ENCODE measurements at places on chromosomes 4 and X.

DNA sequence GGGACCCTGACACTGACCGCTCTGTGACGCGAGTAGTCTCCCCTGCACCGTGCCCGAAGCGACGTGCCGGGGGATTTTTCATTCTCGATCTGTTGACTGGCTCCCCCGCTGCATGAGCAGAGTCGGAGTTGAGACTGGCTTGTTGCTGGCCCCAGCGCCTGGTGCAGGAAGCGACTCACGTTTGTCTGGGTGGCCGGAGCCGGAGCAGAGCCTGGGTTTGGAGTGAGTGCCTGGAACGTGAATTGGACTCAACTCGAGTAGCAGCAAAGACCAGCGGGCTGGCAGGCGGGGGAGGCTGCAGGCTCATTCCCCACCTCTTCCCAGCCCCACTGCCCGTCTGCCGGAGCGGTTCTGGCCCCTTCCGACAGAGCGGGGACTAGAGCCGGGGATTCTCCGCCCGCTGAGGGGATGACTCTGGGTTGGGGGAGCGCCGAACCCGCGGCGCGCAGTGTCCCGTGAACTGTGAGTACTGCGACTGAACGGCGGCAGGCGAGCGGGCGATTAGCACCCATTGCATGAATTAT is 554 bp downstream of the PCDH7 start:
- peak; percentile 33 for DNase-seq

DNA sequence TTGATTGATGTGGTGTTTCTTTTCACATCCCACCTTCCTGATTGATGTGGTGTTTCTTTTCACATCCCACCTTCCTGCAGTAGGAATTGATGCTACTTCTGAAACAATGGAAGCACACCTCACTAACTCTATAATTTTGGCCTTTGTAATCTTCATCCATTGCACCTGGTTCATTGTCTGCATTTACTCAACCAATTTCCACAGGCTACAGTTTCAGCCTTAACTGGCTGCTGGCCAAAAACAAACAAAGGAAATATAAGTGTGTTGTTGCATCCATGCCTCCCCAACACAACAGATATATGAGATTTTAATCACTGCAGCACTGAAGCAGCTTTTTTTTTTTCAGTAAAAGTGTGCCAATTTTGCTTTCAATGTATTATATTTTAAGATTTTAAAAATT is 867.6 kb upstream of the PCDH7 start:
- no peak for DNase-seq

DNA sequence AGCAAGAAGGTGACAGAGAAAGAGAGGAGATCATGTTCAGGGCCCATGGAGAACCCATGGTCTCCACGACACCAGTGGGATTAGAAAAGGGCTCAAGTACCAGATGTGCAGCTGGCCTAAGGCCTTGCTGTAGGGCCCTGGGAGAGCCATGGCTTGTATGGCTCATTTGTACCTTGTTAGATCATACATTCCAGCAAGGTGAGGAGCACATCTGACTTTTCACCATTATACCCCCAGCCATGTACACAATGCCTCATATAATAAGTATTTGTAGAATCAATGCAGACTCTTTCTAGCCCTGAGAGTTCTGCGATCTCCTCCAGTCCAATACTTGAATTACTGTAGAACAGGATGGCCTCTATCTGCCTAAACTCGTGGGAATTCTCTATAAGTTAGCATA is 94.2 kb upstream of the MAP3K15 start:
- DNase-seq, result no peak

- no peak for DNase-seq
These were observed 268.7 kb downstream of the SLC39A8 start for GRCh38 chr4:102076622-102077021.

GRCh38 chrX:140477987-140478386 is 26.9 kb downstream of the SOX3 start:
- DNase-seq, result no peak

- no peak for DNase-seq
These were observed 62.3 kb upstream of the ADRA2C start for GRCh38 chr4:3703677-3704521.

DNA sequence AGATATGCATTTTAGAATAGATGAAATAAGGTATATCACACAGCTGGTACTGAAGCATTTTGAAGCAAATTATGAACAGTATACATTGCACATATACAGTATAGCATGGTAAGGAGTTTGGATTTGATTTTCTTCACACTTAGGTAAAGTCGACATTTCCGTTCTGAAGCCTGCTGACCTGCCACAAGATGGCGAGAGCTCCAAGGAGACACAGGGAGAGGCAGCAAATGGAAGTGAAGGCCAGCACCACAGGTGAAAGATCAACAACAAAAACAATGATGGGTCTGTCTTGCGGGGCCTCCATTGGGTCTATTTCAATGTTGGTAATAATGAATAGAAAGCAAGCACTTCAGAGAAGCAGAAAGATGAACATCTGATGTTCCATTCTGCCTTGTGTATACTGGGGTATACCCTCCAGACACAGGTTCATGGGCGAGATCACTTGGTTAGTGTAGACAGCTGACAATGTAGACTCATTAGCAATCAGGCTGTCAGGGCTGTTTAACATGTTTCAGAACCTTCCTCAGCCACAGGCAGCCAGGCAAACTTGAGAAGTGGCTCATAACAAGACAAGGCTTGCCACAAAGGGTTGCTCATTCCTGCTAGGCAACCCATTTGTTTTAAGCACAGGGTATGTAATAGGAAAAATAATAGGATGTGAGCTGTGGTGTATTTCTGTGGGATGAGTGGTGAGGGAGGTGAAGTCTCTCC is 21.4 kb upstream of the NOX1 start:
- DNase-seq, result peak; percentile 13

GRCh38 chr4:130636486-130636885 is 1540.5 kb downstream of the C4orf33 start:
- DNase-seq, result no peak

GRCh38 chrX:13005661-13006473 is 31.0 kb downstream of the TMSB4X start:
- DNase-seq, result no peak

GRCh38 chr4:139791681-139792080 is 126.1 kb downstream of the MGST2 start:
- no peak for DNase-seq

DNA sequence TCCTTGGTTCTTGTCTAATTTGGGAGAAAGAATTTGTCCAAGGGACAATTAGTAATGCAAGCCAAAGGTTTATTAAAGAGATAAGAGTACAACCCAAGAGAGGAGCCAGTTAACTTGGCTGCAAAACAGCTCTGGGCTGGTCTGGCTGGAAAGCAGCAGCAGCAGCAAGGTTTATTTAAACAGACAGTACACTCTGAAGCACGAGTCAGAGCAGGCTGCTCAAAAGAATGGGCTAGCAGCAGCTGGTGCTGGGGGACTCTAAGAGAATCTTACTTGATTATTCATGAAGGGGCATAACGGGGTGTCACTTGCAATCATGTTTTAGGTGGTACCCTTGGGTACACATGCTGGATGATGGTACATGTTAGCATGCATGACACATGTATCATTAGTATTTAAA is 17.1 kb upstream of the CT47C1 start:
- DNase-seq, result no peak

DNA sequence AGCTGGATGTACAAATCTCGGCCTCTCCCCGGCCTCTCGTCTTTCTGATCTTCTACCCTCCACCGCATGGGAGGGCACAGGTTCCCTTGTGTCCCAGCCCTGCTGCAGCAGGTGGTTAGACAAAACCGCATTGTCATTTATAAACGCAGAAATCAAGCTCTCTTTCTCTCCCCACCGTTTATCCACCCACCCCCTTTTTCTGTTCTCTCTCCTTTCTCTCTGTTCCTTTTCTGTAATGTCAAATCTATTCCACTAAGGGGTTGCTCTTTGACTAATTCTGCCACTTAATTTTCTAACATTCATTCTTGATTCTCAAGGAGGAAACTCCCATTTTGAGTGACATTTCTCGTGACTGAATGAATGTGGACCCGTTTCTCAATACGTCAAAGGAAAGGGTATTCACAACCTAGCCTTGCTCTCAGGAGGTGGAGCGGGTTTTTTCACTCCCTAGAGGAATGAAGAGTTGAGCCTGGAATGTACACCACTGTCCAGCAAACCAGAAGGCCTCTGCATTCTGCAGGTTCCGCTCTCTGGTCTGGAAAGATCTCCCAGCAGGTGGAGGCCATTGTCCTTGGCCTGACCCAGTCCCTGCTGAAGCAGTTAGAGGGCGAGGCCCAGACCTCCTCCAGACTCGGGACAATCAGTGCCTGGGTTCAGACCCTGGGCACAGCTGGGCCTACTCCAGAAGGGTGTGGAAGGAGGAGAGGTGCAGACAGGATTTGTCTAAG is 70.9 kb upstream of the ENPP6 start:
- no peak for DNase-seq

DNA sequence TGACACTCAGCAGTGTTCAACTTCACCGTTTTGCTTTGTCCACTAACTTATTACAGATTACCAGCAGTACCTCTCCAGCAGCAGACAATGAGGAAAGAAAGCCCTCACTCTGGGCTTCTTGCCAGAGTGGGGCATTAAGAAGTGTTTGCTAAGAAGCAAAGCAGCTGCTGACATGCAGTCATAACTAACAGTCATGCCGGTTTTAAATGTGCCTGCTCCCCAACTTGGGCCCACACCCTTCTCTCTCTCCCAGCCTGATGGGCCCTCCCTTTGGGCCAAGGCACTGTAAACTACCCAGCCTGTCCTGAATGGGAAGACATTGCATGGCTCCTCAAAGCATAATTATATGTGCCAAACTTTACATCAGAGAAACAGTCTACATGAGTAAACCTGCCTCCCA is 54.6 kb upstream of the HHIP start:
- DNase-seq, result peak; percentile 21

- DNase-seq, result no peak
These were observed 361.1 kb downstream of the TRAM1L1 start for GRCh38 chr4:116724249-116724648.

- DNase-seq, result no peak
These were observed 9.8 kb downstream of the MAGED2 start for GRCh38 chrX:54817220-54817820.

DNA sequence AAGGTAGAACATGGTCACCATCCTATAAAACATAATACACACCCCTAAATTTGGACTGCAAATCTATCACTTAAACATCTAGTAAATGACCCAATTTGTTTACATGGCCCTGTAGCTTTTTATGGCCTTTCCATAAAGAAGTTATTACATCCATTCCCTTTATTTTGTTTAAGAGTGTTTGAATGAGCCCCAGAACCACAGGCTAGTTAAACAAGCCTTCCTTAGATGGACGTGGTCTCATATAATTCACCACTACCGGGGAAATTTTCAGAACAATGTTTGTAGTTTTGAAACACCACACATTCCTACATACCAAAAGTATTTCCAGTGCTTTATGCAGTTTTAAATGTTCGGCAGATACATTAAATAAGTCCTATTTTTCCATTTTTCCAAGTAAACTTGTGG is 12.3 kb downstream of the PDGFC start:
- DNase-seq, result no peak
